ENCODE measurements at places on chromosomes 1 and 21.

GRCh38 chr21:29196670-29197191 lies 66.3 kb downstream of the MAP3K7CL start:
- DNase-seq, result no peak

DNA sequence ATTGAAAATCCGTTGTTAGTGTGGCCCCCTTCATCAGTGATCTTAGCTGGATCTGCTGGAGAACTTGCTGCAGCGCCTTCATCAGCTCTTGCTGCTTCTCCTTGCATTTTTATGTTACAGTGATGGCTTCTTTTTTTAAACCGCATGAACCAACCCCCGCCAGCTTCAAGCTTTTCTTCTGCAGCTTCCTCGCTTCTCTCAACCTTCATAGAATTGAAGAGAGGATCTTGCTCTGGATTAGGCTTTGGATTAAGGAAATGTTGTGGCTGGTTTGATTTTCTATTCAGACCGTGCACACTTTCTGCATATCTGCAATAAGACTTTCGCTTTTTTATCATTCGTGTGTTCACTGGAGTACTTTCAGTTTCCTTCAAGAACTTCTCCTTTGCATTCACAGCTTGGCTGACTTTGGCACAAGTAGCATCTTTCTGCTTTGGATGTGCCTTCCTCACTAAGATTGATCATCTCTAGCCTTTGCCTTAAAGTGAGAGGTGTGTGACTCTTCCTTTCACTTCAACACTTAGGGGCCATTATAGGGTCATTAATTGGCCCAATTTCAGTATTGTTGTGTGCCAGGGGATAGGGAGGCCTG lies 13.1 kb downstream of the RNF187 start:
- DNase-seq, result no peak

DNA sequence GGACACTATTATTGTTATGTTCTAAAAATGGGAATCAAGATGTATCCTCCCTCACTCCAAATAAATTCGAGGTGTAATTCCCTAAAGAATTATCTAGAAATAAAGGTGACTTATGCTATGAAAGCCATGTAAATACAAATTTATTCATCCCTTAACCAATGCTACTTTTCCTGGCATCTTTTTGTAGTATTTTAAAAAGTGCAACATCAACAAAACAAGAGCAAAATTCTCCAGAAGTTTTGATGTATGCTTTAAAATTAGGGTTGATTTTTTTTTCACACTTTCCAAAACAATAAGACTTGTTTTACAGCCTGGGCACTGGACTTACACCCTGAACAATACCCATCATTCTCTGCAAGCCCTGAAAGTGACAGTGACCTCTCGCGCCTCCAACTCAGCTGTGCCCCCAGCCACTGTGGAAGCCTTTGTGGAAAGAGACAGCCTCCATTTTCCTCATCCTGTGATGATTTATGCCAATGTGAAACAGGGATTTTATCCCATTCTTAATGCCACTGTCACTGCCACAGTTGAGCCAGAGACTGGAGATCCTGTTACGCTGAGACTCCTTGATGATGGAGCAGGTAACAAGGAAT lies 21.4 kb upstream of the CLCA1 start:
- DNase-seq, result no peak

DNA sequence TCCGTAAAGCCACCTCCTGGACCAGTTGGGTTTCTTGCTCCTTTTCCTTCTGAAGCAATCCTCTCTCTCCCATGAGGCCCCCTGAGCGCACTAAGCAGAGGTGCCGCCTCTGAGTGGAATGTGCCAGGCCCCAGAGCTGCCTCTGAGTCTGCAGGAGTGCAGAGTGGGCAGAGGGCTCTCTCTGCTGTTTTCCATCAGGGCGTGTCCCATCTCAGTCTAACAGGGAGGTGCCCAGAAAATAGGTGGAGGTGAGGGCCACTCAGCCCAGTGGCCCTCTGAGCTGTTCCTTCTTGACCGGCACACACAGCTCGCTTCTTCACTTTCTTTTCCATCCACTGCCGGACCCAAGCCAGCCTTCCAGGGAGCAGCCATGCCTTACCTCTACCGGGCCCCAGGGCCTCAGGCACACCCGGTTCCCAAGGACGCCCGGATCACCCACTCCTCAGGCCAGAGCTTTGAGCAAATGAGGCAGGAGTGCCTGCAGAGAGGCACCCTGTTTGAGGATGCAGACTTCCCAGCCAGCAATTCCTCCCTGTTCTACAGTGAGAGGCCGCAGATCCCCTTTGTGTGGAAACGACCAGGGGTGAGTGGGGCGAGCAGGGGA lies at the start of gene CAPN9:
Gene CAPN9, plus strand, starts transcription at position 262 of the 604 bp plus-strand sequence. Its CDS starts 109 bp downstream, at position 371.
- peak; percentile 17 for DNase-seq

DNA sequence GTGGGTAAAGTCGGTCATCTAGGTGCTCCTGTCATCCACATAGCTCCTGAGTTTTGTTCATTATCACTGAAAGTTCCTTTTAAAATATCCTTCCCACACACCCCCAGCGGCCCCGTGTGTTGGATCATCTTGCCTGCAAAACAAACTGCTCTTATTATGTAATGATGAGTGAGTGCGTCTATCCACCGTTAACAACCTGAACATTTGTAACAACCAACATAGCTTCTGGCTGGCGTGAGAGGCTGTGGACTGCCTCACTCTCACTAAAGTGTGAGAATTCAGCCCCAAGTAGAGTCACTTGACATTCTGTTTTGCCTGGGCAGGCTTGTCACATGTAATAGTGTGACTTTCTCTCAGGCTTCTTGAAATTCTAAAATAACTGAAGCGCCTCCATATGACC lies 14.5 kb upstream of the KCNA2 start:
- DNase-seq, result no peak

GRCh38 chr1:92126088-92126487 lies 45.9 kb downstream of the BTBD8 start:
- DNase-seq, result no peak

DNA sequence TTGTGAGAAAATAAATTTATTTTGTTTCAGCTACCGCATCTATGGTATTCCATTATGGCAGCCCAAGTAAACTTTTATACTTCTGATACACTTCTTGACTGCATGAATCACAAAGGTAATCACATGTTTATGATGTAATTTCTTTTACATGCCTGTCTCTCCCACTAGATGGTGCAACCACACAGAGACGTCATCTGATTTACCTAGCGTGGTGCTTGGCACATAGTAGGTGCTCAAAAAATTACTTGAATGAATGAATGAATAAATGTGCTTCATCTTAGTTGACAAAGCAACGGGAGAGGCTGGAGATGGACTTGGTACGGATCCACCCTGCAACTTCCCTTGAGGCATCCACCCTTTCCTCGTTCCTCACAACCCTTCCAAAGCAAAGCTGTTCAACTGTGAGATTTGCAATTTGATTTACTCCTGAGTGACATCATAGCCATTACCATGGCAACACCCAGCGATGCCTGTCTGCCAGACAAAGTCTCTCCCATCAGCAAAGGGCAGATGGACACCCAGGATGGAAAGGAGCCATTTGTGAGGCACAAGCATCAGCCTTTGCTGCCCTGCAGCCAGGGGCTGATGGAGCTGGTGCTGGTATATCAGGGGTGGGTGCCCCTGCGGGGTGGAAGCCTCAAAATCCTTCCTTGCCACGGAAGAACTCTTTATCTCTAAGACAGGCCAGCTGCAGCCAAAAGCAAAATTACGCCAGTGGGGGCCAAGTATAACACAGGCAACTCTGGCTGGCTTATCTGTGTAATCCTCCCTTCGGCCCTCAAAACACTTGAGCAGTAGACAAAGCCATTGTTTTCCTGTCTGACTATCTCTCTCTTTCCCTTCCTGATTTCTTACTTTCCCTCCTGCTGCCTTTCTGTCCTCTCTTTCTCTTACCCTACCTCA lies 18.9 kb upstream of the VWA5B1 start:
- peak; percentile 15 for DNase-seq

DNA sequence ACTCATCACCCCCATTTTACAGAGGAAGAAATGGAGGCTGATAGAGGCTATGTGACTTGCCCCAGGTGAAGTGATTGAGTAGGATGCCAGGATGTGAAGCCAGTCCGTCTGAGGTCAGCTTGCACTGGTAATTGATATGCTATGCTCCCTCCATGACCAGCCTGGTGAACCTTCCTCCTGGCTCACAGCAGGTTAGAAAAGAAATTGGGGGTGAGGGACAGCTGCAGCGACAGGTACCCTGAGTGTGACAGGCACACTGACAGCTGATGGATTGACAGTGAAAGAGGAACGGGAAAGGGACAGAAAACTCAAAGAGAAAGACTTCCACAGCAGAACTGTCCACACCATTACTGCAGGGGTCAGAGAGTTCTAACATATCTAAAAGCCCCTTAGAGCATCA lies 102.1 kb downstream of the SUSD4 start:
- no peak for DNase-seq

Data from HT-29 (cell line).